H7 (cell line): ENCODE measurements at places on chromosomes 5 and 9.

DNA sequence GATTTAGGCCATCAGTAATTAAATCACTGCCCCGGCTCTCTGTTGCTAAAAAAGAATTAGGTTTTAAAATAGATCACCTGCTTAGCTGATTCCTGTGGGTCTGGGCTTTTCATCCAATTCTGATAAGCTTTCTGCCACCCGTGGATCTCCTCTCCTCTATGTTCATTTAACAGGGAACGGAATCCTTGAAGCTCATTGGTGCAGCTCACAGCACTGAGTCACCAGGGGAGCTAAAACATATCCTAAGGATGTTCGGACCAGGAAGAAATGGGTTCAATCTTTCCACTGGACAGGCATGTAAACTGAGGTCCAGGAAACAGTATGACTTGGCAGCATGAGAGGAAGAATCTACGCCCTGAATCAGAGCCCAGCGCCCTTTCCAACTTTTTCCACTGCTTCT lies 267.1 kb upstream of the GRIA1 start:
- DNase-seq: no peak

DNA sequence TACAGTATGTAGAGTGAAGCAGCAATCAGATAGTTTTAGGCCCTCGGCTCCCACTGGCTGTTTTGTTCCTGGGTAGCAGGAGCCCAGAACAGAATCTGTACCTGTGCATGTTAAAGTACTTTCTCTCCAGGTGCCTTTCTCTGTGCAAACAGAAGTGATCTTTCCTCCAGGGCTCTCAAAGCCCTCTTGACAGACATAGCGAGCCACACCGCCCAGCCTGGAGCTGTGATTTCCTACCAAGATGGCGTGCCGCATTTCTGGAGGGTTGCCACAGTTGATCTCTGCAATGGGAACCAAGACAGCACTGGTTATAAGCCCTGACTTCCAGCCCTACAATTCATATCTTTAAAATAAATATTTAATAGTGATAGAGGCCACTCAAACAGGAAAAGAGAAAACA lies 50.9 kb downstream of the SUSD1 start:
- DNase-seq: no peak

- no peak for DNase-seq
These were observed 33.1 kb upstream of the GHR start for GRCh38 chr5:42390115-42390514.

GRCh38 chr5:939368-939767 lies 46.7 kb downstream of the TRIP13 start:
- DNase-seq: peak; percentile 20

- DNase-seq: no peak
These were observed 27.1 kb downstream of the LHX6 start for GRCh38 chr9:122201641-122202040.
